ENCODE measurements at places on chromosomes 6 and 20.

DNA sequence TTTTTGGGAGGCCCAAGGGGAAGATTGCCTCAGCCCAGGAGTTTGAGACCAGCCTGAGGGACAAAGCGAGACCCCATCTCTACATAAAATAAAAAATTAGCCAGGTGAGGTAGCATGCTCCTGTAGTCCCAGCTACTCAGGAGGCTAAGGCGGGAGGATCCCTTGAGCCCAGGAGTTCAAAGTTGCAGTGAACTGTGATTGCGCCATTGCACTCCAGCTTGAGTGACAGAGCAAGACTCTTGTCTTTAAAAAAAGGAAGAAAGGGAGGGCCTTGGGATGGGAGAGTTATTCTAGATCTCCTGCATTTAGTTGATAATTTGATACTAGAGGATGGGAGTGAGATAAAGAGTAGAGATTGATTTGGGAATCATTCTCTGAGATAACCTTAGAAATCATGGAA lies 68.1 kb downstream of the ITCH start:
- DNase-seq = no peak

GRCh38 chr6:93047033-93047432 lies 372.3 kb downstream of the EPHA7 start:
- no peak for DNase-seq

- peak; percentile 12 for DNase-seq
Observed at GRCh38 chr6:155186052-155186658, 77.7 kb upstream of the CLDN20 start.

DNA sequence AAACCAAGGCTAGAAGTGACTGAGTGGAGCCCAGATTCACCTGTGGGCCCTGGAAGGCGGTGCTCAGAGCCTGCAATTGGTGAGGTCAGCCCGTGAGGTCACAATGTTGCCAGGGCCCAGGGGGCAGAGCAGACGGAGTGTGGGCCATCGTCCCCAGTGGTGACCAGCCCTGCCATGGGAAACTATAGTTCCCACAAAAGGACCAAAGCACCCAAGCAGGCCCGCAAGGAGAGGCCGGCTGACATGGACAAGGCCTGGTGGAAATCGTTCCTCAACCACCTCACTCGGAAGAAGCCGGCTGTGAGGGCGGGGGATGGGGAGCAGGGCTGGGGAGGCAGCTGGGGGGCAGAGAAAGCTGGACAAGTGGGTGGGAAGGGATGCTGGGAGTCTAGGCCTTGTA lies at the start of gene C20orf144:
Gene C20orf144 (plus strand): TSS at position 156 of the 400 bp plus-strand sequence. CDS start 19 bp downstream, at position 175.
- DNase-seq = no peak

DNA sequence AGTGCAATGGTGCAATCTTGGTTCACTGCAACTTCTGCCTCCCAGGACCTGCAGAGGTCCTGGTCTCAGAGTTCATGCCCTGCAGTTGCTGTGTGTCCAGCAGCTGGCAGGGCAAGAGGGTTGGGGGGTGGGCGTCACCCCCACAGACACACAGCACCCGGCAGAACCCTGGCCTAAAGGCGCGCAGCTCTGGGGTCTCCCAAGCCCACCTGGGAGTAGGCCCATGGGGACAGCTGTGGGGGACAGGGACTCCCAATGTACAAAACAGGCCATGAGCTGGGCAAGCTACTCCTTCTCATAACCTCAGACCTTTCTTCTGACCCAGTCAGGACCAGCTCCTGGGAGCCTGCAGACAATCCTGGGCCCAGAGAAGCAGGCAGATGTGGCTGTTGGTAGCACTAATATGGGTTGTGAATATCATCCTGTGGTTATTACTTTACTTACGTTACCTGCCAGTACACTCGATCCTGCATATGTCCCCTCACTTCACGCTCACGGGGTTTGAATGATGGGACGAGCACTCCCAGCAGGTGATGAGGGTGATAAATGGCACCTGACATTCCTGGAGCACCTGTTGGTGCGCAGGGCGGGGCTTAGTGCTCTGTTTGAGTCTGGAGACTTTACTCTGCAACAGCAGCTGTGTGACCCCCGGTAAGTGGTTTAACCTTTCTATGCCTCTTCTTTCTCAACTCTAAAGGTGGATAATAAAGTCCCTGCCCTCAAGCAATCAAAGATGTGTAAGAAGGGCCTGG lies 39.9 kb upstream of the SULF2 start:
- DNase-seq = no peak

- DNase-seq = no peak
Observed at GRCh38 chr6:43869792-43870659, 100.0 kb downstream of the VEGFA start.

GRCh38 chr6:28407401-28407800 lies 7.9 kb upstream of the ZSCAN12 start:
- DNase-seq = no peak

DNA sequence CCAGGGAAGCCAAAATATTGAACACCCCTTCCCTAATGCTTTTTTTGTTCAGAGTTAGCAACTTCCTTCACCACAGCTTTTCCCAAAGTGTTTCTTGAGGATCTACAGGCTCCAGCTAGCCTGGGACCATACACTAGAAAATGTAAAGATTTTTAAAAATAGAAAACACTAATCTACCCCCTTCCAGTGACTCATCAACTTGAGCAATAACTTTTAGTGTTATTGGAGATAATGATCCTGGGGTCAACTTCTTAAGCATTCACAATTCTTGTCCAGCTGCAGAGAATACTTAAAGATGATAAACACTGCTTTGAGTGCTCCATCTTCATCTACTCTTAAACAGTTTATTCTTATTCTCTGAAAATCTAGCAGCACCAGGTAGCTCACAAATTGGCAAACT lies 131.6 kb downstream of the COL9A1 start:
- no peak for DNase-seq

DNA sequence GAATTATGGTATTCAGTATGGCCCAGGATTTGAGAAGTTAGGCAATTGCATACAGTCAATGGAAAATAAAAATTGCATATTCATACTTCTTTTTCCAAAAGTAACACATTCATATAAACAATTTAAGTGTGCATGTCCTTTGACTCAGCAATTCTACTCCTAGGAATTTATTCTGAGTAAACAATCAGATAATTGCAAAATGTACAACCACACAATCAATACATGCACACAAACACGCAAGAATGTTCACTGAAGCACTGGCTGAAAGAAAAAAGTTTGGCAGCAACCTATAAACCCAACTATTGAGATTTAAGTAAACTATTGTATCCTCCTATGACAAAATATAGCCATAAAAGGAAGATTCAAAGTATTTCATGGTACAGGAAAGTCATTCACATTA lies 1.6 kb downstream of the CYP39A1 start:
- no peak for DNase-seq

DNA sequence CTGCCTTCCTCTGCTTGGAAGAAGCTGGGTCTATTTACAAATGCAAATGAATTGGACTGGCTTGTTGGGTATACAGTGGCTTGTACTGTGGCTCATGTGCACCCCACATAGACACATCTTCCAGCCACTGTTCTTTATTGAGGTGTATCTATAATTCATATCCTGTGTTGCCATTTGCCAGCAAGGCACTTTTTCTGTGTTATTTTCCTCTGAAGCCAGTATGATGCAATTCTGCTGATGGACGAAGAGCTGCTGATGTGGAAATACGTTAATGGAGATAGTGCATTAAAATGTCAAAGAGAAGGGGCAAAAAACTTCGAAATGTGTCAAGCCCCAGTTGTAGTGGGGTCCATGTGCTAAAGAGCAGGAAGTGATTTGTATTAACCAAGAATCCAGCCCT lies 167.5 kb downstream of the TMEM242 start:
- DNase-seq = no peak

DNA sequence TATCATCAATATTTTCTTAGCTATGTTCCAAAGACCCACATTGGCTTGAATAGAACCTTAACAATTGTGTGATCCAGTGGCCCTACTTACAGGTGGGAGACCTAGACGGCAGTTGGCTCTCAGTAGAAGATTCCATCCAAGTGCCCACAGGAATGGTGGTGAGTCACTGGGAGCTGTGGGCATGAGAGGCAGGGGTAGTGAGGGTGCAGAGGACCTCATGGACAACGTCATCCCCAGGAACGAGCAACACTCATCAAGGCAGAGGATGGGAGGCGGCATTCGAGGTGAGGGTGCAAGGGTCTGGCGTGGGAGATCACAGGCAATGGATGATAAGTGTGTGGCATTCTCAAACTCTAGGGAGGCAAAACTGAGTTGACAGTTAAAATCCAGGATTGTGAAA lies 17.5 kb upstream of the SPO11 start:
- no peak for DNase-seq

DNA sequence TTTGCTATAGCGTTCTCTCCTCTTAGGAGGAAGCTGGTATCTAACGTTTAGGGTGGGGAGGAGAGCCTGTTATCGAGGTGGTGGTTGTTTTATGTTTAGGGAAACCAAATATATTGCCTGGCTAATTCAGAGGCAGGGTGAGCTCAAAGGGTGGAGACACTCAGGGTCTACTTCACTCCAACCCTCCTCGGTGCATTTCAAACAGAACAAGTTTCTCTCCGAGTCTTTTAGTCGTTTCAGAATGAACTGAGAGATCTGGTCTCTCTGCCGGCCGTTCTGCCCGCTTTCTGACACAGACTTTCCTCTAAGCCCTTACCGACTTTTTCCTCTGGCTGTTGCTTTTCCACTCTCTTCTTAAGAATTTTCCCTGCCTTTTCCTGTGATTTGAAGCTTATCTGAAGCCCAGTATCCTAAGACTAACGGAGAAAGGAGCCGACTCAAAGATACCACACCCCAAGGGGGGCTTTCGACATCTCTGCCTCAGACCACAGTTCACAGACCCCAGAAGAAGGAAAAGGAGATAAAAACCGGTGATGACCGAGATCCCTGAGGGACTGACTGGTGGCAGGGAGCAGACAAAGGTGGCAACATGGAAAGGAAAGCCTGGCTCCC lies 865 bp downstream of the STK38 start:
- DNase-seq = peak; percentile 15

DNA sequence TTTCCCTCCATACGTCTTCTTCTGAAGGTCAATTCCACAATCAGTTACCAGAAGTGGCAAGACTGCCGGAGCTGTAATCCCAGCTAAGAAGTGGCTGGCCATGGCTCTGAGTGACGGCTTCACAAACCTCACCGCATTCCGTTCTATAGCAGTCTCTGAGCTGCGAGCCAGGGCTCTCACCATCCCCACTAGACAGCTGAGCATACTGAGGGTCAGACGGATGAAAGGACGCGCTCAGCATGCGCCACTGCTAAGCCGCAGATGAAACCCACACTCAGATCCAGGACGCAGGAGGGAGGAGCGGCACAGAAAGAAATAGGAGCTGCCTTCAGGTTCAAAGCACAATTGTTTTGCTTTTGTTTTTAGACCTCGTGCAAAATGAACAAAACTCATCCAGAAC lies 97.9 kb downstream of the ANKRD60 start:
- DNase-seq = no peak

GRCh38 chr6:4291453-4292403 lies 156.4 kb upstream of the ECI2 start:
- DNase-seq = no peak

GRCh38 chr6:156971153-156971885 lies 194.1 kb downstream of the ARID1B start:
- DNase-seq = no peak

DNA sequence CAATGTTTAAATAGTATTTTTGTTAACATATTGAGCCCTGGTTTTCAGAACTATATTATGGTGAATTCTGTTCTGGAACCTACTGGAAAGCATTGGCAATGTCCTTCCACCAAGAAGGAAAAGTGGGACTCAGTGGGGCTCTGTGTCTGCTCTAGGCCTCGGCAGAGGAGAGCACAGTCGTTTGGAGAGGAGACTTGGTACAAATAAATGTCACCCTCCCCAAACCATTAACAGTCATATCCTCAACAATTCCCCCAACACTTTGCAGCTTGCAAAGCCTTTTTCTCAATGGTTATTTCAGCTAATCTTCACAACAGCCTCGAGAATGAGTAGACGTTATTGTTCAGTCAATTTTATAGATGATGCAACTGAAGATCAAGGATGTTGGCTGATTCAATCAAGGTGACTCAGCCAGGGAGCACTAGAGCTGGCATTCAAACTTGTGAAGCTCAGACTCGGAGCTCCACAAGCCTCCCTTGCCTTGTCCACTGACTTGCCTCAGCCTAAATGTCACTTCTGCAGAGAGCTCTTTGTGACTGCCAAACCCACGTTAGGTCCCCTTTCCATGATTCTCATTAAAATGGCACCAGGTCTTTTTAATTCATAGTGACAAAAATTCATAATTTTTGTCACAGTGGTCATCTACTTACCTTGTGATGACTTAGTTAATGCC lies 60.6 kb downstream of the TOX2 start:
- peak; percentile 87 for DNase-seq

GRCh38 chr6:20751293-20751935 lies 217.2 kb downstream of the CDKAL1 start:
- DNase-seq = peak; percentile 3

GRCh38 chr6:35043381-35044130 lies 97.6 kb downstream of the TCP11 start:
- DNase-seq = no peak

GRCh38 chr6:22873513-22874136 lies 304.3 kb downstream of the HDGFL1 start:
- no peak for DNase-seq

GRCh38 chr20:48722002-48722731 lies 105.6 kb downstream of the PREX1 start:
- DNase-seq = peak; percentile 54

- DNase-seq = no peak
Observed at GRCh38 chr6:31094389-31094881, 17.9 kb downstream of the C6orf15 start.

DNA sequence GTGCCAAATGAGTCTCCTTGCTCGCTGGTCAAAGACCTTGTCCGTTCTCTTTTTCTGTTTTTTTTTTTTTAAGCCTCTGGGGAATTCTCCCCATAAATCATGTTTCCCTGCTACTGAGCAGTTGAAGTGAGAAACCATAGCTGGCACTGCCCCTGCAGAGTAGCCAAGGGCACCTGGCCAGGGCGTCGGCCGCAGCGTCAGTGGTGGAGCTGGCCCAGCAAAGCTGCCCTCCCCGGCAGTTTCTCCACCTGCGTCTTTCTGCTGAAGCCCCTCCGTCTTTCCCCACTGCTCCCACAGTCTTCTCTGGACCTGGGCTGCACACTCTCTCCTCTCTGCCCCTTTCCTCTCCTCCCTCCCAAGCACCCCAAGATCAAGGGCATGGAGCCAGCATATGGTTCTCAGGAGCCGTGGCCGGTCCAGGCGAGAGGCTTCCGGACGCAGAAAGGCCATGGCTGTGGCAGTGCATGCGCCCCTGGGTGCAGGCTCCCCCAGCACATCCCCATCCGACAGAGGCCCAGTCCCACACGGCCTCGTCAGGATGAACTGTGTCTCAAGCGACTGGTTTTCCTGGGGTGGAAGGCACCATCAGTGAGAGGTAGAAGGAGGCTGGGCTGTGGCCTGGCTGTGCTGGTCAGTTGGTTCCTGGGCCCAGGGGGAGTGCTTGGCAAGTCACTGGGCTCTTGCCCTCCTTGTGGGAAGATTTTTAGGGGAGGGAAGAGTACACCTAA lies 218.1 kb downstream of the ERMARD start:
- no peak for DNase-seq

Data from AG08395 (cell line).